ENCODE measurements at places on chromosomes 11 and 22. TPM values are rescaled to one million over a fixed set of nuclear protein-coding genes. Genes with fewer than 3 reads are reported as not detected.

Gene ALX4
- total RNA-seq, result 4.1 TPM

Gene TMEM41B
- 13.7 TPM for total RNA-seq

Gene PGAP2
- total RNA-seq, result 20.6 TPM

Gene GNG3
- not detected for total RNA-seq

Gene KRTAP5-8
- not detected for total RNA-seq

Gene OLFML1
- 0.18 TPM for total RNA-seq

Gene TSGA10IP
- total RNA-seq, result not detected

Gene ANO9
- total RNA-seq, result 1.2 TPM

Gene KRTAP5-2
- not detected for total RNA-seq

Gene ARHGAP8
- 1.9 TPM for total RNA-seq

Gene FREY1
- not detected for total RNA-seq

Gene FOLH1
- total RNA-seq, result not detected

Gene LMNTD2
- total RNA-seq, result 2.1 TPM

Gene CARD18
- total RNA-seq, result not detected

Gene POTEH
- not detected for total RNA-seq

Gene MUC15
- not detected for total RNA-seq

Gene BACE1
- 9.3 TPM for total RNA-seq

Gene RBMXL2
- not detected for total RNA-seq

Gene RBFOX2
- total RNA-seq, result 32.4 TPM

Gene SMC1B
- total RNA-seq, result not detected

Gene SEZ6L
- not detected for total RNA-seq

Gene SHANK2
- total RNA-seq, result 6.6 TPM

Gene MPST
- 43.4 TPM for total RNA-seq

Gene OR4D9
- total RNA-seq, result not detected

Gene OR51E2
- not detected for total RNA-seq

Gene CLMP
- total RNA-seq, result 26.8 TPM

Gene DLG2
- total RNA-seq, result not detected

Gene NCAPD3
- 26.4 TPM for total RNA-seq

Gene SGSM1
- total RNA-seq, result 0.45 TPM

Gene GSTT4
- not detected for total RNA-seq

Gene RAG1
- total RNA-seq, result 0.29 TPM

Gene CDCA5
- total RNA-seq, result 71.6 TPM

Gene TIGD3
- 0.86 TPM for total RNA-seq

Gene AIFM3
- total RNA-seq, result 4.8 TPM

Gene GGTLC3
- not detected for total RNA-seq

Gene CDKN1C
- total RNA-seq, result 0.65 TPM

Gene IFITM10
- total RNA-seq, result 1.0 TPM

Gene WNT11
- total RNA-seq, result 1.1 TPM
